ENCODE measurements at places on chromosomes 2 and 18.
A peak's percentile ranks its signal among the peaks of the same experiment; 100 is the strongest.

DNA sequence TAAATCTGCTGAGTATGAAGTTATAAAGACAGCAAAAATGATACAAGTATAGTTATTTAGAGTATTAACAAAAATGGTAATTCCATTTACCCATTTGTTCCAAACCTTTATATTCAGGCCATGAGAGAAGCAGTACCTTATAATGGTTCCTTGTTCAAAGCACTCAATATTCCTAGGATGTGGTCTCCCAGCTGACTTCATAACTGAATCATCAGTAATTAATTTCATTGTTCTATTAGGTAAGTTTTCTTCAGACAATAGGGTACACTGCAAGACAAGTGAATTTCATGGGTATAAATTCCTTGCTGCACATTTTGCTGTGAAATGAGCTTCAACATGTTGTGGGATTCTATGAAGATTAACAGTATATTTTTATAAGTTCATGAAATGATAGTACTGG lies 550.8 kb upstream of the ZEB2 start:
- no peak for DNase-seq

- DNase-seq = no peak
Observed at GRCh38 chr2:128415779-128416061, 97.1 kb upstream of the HS6ST1 start.

- peak; percentile 56 for DNase-seq
Observed at GRCh38 chr2:61694312-61695274, 156.4 kb upstream of the XPO1 start.

DNA sequence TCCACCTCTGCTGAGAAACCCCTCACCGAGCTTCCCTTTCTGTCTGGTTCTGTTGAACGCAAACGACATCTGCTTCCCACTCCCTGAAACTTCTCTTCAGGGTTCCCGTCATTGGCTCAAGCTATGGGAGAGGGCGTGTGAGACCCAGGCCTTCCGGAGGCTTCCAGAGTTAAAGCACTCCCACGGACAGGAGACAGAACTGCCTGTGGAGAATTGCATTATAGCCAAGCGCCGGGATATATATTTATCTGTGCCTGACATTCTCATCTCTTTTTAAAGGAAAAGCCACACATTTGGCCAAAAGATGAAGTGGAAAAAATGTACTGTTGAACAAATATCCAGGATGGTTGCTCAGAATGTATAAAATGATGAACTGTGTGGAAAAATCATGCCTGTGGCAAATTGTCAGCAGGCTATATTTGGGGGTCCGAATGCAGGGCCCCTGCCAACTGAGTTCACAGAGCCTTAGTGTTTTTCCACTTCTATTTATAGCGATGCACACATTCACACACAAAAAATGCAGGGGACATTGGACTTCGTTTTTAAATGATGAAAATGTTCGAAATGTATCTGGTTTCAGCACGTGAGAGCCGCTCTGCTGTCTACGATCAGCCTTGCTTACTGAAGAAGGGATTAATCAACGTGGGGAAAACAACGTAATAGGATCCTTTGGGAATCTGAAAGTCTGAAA lies 59.5 kb downstream of the E2F6 start:
- no peak for DNase-seq

- no peak for DNase-seq
Observed at GRCh38 chr2:176648700-176649297, 379.6 kb downstream of the MTX2 start.

DNA sequence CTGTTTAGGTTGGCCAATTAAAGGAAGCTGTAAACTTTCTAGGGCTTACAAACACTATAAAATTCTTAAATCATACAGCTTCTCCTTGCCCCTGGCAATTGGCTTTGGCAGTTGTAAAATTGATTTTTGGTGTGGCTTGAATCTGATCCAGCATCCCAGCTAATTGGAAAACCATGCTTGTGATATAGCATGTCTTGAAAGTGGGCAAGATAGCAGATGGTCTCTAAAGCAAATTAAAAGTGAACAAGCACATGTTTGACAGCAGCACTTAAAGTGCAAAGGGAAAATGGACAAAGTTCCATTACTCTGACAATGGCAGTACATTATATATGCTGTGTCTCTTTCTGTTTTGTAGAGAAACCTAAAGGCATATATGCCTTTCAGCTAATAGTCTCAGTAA lies 302.9 kb upstream of the NXPH2 start:
- DNase-seq = no peak

DNA sequence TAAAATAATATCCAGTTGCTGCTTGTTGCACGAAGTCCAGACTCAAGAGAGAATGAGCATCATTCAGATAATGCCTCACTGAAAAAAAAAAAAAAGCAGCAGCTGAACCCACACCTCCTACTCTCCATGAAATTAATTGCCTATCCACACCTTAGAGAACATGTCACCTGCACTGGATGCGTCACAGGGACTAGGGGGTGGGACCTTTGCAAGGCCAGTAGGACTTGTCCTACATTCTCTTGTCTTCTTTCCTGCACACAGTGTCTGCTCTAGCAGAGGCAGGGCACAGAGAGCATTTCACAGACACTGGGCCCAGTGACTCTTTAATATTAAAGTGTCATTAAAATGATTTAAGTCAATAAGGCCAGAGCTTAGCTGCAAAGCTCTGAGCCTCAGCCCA lies at the start of gene ABCA12:
Gene ABCA12, minus strand, starts transcription at position 148 of the 400 bp plus-strand sequence. CDS start 418 bp downstream, outside the sequence.
- DNase-seq = no peak

- DNase-seq = no peak
Observed at GRCh38 chr2:73705091-73705490, 32.1 kb downstream of the TPRKB start.

DNA sequence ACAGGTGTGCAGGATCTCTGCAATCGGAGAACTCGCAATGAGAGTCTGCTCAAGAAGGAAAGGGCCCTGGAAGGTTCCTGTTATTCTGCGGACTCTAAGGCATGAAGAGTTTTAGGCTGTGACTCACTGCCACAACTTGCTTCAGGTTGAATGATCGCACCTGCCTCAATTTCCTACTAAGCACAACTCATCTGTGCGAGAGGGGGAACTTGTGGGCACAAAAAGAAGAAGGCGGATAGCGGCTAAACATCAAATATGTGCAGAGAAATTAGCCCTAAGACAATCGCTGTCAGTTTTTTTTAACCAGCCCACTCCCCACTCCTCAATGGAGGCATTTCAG lies 14.0 kb upstream of the CREG2 start:
- no peak for DNase-seq

DNA sequence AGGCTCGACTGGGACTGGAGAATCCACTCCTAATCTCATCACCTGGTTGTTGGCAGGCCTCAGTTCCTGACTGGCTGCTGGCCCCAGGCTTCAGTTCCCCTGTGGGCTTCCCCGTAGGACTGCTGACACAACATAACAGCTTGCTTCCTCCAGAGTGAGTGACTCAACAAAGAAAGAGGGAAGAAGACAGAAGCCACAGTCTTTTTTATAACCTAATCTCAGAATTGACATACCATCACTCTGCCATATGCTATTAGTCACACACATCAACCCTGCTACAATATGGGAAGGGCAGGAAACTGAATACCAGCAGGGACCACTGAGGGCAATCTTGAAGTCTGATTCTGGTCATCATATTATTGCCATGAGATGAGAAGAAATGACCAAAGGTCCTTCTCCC lies 76.8 kb upstream of the SLC14A2 start:
- DNase-seq = no peak

DNA sequence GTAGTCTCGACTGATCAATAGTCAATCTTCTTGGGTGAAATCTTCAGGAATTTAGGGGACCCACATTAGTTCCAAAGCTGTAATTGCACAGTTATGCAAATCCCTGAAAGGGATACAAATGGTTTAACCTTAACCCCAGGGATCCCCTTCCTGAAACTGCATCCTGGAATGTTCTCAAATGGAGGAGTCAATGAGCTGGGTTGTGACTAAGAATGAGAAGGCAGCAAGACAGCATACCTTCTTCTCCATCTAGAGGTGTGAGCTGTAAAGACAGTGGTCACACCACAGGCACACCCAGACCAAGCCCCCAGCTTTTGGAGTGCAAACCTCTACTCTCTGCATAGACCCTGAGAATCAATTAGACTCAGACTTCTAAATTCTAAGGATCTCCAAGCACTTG lies 164.7 kb upstream of the MEIS1 start:
- no peak for DNase-seq

DNA sequence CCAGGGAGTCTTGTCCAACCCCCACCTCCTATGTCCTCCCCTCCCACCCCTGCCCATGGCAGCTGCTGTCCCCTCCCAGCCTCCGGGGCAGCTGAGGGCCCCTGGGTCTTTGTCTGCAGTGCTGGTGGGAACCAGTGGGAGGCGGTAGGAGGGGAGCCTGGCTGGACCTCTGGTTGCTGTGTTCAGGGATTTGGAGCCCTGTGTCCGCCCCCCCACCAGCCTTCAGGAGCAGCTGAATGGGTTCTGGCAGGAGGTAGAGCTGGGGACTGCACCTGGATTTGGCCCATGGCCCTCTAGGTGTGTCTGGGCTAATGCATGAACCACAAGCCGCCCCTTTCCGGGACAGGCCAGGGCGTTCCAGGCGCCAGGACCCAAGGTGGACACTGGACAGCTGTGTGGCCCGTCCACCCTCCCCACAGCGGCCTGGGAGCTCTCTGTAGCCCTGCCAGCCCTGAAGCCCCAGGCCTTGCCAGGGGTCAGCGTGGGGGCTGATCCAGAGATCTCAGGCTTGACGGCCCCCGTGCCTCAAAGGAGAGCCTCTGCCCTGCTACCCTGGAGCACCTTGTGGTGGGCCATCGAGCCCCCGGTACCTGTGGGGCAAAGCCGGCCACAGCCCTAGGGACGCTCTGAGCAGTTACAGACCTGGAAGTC lies 25.4 kb downstream of the GPC1 start:
- DNase-seq = no peak

DNA sequence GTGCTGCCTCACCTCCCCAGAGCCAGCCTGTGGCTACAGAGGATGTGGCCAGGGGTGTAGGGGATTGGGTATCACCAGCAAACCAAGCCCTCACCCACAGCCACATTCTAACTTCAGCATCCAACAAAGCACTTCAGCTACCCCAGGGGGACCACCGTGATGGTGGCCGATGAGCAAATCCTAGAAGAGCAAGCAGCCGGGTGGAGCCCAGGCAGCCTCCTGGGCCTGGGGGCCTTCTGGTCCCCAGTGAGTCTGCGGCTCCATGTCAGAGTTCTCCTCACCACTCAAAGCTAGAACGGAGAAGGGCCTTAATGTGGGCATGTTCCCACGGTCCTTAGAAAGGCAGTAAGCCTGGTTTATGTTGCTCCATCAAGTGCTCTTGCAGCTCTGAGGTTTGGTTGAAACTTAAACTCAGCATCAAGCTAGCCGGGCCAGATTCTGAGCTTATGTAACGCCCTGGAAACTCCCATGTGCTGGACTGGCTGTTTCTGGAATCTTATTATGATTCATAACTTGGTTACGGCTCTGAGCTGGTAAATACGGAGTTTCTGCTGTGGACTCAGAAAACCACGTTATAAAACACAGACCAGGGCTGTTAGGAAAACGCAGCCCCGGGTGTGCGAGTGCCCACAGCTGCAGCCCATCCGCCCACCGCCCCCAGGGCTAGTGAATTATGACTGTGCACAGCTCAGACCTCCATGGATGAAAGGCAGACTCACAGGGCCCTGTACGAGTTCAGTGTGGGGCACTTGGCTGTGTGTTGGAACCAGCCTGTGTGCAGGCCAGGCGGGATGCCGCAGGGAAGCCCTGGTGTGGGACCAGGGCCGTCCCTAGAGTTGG lies 99.8 kb downstream of the SEPTIN10 start:
- no peak for DNase-seq

- DNase-seq = no peak
Observed at GRCh38 chr2:169330555-169331198, 31.7 kb downstream of the LRP2 start.

- DNase-seq = no peak
Observed at GRCh38 chr2:96391153-96391827, 55.7 kb downstream of the NCAPH start.

GRCh38 chr2:70941701-70942100 lies 6.0 kb downstream of the ATP6V1B1 start:
- no peak for DNase-seq

- no peak for DNase-seq
Observed at GRCh38 chr2:21261591-21261990, 137.8 kb downstream of the TDRD15 start.

GRCh38 chr18:58178511-58178910 lies 134.5 kb downstream of the NEDD4L start:
- DNase-seq = no peak

DNA sequence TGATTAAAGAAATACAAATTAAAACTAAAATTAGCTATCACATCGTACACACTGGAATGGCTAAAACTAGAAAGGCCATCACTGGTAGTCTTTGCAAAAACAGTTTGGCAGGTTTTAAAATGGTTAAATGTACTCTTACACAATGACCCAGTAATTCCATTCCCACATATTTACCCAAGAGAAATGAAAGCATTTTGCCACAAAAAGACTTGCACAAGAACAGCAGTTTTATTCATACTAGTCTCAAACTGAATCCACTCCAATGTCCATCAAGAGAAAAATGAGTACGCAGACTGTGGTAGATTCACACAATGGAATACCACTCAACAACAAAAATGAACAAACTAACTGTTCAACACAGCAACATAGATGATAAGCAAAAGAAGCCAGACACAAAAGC lies 29.1 kb downstream of the SP140L start:
- no peak for DNase-seq

All from cortex of kidney (tissue), 1 donor.